ENCODE measurements at places on chromosomes 13 and 19.

GRCh38 chr19:54136086-54136863, 1.3 kb upstream of the CNOT3 start:
- DNase-seq: no peak

DNA sequence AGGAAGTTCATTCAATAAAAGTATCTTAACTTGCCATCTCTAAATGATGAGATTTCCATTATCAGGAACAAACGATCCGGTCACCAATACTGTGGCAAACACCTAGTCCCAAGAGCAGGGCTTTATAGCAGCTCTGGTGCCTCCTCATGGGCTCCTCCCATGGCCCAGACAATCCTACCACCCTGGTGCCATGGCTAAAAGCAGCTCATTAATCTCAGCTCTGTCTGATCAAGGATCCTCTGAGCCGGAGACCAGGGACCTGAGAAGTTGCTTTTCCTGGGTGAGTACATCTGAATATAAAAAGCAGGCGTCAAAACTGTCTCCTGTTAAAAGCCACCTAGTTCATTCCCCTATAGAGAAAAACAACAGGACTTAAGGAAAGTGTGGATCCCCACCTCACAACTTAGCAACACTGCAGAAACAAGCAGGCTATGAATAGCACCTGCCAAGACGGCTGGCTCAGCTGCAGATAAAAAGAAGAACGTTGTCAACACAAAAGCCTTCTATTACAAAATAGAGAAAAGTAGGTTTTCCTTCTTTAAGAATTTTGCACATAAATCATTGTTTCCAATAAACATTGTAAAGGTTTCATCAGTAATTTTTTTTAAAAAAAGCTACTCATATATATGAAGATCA, 30.3 kb downstream of the TSHZ3 start:
- DNase-seq: no peak

DNA sequence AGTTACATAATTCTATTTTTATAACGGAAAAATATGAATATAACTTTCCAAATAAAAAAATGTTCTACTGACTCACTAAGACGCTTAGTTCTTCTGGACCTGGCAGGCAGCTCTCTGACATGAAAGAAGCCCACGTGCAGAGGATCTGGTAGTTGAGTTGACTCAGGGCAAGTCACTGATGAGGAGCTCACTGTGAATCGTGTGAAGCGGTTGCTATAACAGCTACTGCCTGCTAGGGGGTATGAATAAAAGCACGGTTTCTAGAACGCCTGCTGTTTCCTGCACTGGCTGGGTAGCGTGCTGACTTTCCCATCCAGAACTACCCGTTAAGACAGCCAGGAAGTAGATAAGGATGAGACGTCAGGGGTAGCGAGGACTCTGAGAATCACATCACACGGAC, 54.7 kb upstream of the WASF3 start:
- no peak for DNase-seq

- no peak for DNase-seq
These were observed 1224.9 kb upstream of the SPRY2 start for GRCh38 chr13:81565849-81566248.

GRCh38 chr19:30310602-30311263, 61.5 kb upstream of the ZNF536 start:
- DNase-seq: no peak
